ENCODE measurements at places on chromosomes 3 and 15. TPM values are rescaled to one million over a fixed set of nuclear protein-coding genes. Genes with fewer than 3 reads are reported as not detected.

Gene GREM1
- not detected for total RNA-seq

Gene RGMA
- 76.7 TPM for total RNA-seq

Gene BCHE
- not detected for total RNA-seq

Gene IQCB1
- 2.9 TPM for total RNA-seq

Gene TMA7
- total RNA-seq = 142 TPM

Gene SLC9C1
- total RNA-seq = 0.32 TPM

Gene FRMD4B
- 13.5 TPM for total RNA-seq

Gene CYP1A2
- not detected for total RNA-seq

Gene FAM81A
- not detected for total RNA-seq

Gene RAD51
- total RNA-seq = not detected

Gene AADACL2
- not detected for total RNA-seq

Gene PLOD2
- 41.3 TPM for total RNA-seq

Gene MON1A
- total RNA-seq = 13.0 TPM

Gene MCTP2
- 25.5 TPM for total RNA-seq

Gene SPTSSB
- not detected for total RNA-seq

Gene NMNAT3
- 1.2 TPM for total RNA-seq

Gene CACNA1D
- total RNA-seq = 0.43 TPM

Gene GNB5
- total RNA-seq = 8.8 TPM

Gene DLEC1
- 0.11 TPM for total RNA-seq

Gene IGDCC3
- total RNA-seq = not detected

Gene CCRL2
- total RNA-seq = not detected

Gene LHFPL4
- total RNA-seq = not detected

Gene P4HTM
- 71.9 TPM for total RNA-seq

Gene ARGFX
- total RNA-seq = not detected

Gene FES
- 65.1 TPM for total RNA-seq
